ENCODE measurements at places on chromosomes 7 and 10.

DNA sequence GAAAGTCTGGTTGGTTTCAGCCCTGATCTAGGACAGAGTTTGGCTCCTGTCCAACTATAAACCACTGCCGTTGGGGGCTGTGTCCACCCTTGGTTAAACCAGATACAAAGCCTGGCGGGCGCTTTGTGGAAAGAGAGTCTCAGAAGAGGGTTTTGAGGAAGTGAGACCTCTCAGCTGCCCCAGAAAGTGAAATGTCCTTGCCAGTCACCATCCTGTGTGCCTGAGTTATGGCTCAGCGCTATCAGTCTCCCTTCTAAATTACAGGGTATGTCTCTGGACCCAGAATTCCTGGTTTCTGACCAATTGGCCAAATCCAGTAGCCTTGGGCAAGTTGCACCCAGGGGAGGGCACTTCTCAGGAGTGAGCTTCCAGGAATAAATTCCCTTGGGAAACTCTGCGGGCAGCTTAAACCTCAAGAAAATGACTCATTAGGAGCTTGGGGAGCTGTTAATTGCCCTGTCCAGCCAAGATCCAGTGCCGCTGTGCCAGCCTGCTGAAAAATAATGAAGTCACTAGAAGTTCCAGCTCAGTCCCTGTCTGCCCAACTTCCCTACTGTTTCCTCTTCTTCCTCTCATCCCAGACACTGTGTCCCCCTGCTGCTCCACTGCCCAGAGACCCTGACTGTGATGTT, 66.7 kb upstream of the PDZD8 start:
- no peak for DNase-seq

- no peak for DNase-seq
Measured at GRCh38 chr10:116891208-116891607, 41.9 kb downstream of the ENO4 start.

DNA sequence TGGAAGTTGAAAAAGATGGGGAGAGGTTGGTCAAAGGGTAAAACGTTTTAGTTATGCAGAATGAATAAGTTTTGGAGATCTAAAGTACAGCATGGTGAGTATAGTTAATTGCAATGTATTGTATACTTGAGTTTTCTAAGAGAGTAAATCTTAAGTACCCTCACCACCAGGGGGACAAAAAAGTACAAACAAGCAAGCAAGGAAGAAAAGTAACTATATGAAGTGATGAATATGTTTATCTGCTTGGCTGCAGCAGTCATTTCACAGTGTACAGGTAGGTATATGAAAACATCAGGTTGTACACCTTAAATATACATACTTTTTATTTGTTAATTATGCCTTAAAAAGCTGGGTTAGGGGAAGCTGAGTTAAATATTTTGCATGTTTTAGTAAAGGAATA, 157.3 kb downstream of the PCLO start:
- no peak for DNase-seq

- DNase-seq: no peak
Measured at GRCh38 chr7:29042824-29043231, 84.7 kb upstream of the TRIL start.

GRCh38 chr7:120475994-120476393, 203.0 kb downstream of the KCND2 start:
- DNase-seq: no peak

GRCh38 chr10:78434886-78435285, 401.2 kb downstream of the RPS24 start:
- no peak for DNase-seq

DNA sequence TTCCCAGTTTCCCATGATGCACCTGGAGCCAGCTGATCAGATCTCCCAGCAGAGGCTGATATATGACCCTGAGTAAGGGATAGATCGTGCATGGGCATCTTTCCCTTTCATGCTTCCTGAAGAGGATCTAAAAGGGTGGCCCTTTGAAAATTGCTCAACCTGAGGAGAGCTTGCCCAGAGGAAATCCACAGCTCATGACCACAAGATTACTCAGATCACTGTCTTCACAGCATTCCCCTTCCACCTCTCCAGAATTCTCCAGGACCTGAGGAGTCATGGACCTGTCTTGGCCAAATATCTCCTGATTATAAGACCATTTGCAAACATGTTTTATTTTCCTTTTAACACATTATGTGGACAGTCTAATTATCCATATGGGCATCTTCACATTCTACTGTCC, 328.1 kb downstream of the LHFPL3 start:
- no peak for DNase-seq

DNA sequence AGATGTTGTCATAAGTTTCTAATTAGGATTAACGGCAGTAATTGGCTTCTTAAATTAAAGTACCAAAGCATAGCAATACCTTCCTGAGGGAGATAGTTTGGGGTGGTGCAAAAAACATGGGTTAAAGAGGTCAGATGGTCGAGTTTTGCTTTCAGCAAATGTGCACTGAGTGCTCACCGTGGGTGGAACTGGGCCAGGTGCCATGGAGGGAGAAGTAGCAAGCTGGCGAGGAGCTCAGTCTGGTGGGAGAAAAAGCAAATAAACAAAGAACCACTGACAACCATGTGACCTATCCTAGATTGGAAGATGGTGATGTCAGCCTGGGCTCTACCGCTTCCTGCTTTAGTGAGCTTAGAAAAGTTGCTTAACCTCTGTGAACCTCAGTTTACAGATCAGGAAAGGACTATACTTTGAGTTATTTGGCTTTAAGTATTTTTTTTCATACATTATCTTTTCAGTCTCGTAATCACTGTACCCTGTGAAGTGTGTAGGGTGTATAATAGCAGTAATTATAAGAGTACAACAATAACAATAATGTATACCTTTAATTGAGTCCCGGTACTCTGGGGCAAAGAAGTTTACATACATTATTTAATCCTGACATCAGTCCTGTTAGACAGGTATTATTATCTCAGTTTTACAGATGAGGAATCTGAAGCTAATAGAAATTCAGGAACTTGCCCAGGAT, 69.0 kb upstream of the PDCD4 start:
- DNase-seq: peak; percentile 22

GRCh38 chr7:133937786-133938185, 189.4 kb upstream of the LRGUK start:
- no peak for DNase-seq

DNA sequence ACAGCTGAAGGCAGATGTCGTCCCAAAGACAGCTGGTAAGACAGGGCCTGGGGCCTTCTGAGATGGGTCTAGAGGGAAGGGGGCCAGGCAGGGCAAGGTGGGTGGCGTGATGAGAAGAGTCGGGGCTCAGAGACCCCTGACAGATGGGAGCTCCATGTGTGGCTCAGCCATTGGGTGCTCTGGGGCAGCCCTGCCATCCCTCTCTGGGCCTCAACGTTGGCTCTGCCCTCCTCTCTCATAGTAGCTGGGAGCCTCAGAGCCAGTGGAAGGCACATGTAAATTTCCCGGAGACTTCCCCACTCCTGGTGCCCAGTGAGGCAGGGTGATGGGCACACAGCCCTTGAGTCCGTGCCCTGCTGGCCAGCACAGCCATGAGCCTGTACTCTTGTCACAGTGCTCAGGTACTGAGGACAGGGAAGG, 1.8 kb downstream of the PPIF start:
- no peak for DNase-seq
